ENCODE measurements at places on chromosomes 13 and 19.

DNA sequence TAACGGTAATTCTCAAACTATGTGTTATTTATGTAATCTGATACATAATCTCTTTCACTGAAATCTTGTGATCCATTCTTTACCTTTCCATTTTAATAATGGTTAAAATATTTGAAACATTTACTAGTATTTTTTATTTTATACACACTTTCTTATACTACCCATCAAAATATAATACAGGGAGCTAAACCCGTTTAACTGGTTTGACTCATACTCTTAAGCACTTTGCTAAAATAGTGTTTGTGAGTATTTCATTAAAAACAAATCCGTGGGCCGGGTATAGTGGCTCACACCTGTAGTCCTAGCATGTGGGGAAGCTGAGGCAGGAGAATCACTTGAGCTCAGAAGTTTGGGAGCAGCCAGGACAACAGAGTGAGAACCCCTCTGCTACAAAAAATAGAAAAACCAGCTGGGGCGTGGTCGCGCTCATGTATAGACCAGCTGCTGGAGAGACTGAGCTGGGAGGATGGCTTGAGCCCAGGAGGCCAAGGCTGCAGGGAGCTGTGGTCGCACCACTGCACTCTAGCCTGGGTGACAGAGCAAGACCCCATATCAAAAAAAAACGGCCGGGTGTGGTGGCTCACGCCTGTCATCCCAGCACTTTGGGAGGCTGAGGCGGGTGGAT lies 43.8 kb upstream of the DCUN1D2 start:
- no peak for DNase-seq

DNA sequence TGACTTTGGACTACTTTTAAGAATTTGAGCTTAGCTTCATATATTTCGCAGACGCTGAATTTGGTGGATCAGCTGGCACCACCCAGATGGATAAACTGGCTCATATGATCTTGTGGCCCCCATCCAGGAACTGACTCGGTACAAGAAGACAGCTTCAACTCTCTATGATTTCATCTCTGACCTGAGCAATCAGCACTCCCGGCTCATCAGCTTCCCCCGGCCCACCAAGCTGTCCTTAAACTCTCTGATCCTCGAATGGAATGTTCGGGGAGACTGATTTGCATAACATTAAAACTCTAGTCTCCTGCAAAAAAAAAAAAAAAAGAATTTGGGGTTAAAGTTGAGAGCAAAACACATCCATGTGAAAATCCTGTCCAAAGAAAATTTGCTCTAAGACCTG lies 71.4 kb upstream of the IRS2 start:
- no peak for DNase-seq

GRCh38 chr19:35332817-35333216 lies 3.8 kb downstream of the CD22 start:
- no peak for DNase-seq

DNA sequence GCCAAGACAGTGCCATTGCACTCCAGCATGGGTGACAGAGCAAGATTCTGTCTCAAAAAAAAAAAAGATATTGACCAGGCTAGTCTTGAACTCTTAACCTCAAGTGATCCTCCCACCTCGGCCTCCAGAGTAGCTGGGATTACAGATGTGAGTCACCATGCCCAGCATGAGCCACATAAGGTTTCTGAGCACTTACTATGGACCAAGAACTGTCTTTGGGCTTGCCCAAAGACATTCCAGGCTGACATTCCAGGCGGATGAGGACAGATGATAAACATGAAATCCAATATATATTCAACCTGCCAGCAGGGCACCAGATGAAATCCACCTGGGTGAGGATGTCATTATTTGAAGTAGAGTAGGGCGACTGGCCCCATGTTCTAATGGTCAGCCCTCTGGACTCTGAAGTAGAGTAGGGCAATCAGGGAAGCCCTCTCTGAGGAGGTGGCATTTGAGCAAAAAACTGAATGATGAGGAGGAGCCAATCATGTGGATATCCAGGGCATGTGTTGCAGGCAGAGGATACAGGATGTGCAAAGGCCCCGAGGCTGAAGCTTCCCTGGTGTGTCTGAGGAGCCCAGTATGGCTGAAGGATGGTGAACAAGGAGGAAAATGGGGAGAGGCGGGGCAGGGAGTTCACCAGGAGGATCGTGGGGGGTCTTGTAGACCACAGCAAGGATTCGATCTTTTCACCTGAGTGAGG lies 4.0 kb downstream of the C19orf38 start:
- no peak for DNase-seq

- DNase-seq = peak; percentile 5
These were observed 4.6 kb downstream of the SAFB start for GRCh38 chr19:5627395-5627904.

DNA sequence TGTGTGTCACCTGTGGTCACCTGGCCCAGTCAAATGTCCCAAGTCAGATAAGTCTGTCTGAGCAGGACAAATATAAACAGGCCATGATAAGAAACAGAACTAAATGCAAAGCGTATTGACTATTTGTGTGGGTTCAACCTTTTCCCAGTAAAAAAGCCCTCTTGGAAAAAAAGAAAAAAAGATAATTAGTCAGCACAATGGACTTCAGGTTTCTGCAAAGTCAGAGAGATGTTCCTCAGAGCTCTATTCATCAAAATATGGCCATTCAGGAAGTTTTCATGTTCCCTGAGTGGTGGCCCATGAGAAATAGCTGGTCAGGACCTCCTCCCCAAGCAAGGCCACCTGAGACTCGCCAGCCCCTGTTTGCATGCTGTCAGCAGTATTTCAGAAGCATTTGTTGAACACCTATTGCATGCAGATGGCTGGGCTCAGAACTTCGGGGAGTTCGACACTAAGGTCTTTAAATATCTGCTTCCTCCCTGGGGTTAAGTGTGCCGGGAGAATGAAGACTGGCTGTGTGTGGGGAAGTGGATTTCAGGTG lies 2.7 kb downstream of the FFAR3 start:
- DNase-seq = no peak

DNA sequence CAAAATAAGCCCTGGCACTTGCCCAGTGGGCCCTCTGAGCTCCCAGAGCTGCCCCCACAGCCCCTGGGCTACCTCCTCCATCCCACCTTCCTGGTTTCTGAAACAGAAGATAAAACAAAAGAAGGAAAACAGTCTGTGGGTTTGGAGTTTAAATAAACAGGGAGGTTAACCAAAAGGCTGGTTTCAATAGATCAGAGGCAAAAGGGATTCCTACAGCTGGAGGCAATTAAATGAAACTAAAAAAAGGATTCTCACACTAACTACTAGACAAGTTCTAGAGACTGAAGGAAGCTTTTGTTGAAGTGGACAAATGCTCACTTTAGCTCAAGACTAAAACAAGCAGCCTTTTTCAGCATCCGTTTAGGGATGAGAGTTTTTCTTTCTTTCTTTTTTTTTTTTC lies 569.8 kb downstream of the FGF9 start:
- no peak for DNase-seq

DNA sequence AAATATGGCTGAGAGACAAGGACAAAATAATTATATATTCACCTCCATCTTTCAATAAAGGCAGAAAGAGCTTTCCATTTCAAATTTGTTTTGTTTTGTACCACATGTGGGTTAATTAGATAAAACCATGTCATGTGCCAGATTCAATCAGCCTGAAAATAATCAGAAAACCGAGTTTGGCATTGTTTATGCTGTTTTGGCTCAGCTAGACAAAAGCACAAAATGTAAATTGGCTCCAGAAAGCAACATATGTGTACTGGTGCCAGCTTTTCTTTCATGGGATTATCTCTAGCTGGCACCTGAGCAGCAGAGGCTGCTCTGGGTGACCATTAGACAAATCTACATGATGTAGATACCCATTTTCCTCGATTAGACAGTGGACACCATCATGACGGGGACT lies 9.2 kb upstream of the DNAJC15 start:
- no peak for DNase-seq

- DNase-seq = no peak
These were observed 338.1 kb downstream of the RFC3 start for GRCh38 chr13:34155931-34156607.

- DNase-seq = no peak
These were observed 39.0 kb downstream of the RCBTB2 start for GRCh38 chr13:48493851-48494250.

GRCh38 chr13:31001647-31002046 lies 69.2 kb downstream of the TEX26 start:
- DNase-seq = no peak

DNA sequence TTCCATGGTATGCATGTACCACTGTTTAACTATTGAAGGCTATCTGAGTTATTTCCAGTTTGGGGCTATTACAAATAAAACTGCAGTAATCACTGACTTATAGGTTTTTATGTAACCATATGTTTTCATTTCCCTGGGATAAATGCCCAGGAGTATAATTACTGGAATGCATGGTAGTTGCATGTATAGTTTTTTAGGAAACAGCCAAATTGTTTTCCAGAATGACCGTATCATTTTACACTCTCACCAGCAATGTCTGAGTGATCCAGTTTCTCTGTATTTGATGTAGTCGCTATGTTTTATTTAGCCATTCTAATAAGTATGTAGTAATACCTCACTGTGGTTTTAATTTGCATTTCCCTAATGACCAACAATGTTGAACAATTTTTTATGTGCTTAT lies 42.0 kb downstream of the CYSLTR2 start:
- no peak for DNase-seq

- no peak for DNase-seq
These were observed 44.3 kb downstream of the ZMYM2 start for GRCh38 chr13:20002787-20003186.

DNA sequence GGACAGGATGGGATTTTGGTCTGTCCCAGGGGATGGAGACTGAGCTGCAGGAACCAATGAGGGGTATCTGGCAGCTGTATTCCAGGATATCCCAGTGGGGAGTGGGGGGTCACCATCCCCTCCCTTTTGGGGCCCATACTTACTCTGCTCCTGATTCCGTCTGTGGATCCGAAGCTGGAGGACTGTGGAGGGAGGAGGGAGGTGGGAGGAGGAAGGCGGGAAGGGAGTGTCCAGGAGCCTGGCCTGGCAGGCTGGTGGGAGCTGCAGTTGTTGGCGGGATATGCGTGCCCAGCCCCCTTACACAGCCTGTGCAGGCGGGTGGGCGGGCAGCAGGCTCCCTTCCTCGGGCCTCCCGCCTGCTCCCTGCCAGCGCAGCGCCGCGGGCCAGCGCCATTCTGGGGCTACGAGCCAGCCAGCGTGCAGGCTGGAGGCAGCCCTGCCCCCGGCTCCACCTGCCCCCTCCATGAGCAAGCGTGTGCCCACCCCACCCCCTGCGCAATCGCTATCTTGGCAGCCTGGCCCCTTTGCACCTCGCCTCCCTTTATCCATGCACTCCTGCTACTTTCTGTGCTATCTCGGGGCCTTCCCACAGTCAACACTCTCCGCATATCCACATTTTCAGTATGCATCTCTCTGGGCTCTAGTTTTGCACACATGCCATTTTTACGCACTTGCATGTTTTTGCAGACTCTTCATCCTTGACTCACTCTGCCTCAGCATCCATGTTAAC lies 2.8 kb downstream of the MAMSTR start:
- DNase-seq = no peak

DNA sequence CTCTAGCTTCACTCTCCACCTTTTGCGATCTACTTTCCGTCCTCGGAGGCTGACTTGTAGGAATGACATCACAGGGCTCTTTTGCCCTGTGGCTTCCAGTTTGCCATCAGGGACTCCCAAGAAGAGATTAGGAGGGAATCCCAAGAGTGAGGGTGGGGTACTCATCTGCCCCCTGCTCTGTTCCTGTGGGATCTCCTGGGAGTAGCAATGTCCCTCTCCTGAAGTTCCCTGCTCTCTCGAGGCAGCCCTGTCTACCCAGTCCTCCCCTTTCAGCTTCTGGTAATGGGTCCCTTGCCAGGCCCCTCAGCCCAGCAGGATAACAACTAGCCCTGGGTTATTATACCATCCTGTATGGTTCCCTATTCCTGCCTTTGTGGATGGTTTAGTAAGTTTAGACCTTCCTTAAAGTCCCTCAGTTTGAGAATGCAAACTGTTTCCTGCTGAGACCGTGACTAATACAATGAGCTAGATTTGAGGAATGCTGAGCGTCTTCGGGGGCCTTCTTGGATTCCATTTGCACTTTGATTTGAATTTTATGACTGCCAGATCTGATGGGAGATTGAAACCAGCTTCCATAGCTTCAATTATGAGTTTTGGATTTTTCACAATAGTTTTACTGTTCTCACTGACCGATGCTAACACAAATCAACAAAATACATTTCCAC lies 73.7 kb upstream of the IPO5 start:
- no peak for DNase-seq

DNA sequence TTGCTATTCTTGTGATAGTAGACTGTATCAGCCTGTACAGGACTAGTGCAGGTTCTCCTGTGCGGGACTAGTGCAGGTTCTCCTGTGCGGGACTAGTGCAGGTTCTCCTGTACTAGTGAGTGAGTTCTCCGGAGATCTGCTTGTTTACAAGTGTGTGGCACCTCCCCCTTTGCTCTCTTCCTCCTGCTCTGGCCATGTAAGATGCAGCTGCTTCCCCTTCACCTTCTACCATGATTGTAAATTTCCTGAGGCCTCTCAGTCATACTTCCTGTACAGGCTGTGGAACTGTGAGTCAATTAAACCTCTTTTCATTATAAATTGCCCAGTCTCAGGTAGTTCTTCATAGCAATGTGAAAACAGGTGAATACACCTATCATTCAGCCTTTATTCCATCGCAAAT lies 289.6 kb downstream of the TEX29 start:
- DNase-seq = no peak

DNA sequence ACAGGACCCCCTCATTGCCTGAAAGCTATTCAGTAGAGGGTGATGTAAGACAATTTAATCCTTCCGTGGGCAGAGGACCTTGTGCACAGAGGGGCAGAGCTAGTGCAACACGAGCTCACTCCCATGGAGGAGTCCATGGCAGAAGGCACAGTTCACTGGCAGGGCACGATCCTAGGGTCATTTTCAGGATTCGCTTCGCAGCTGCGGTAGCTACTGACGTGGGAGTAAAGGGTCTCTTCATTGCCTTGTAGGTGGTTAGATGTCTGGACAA lies 207.8 kb downstream of the FOXO1 start:
- no peak for DNase-seq

DNA sequence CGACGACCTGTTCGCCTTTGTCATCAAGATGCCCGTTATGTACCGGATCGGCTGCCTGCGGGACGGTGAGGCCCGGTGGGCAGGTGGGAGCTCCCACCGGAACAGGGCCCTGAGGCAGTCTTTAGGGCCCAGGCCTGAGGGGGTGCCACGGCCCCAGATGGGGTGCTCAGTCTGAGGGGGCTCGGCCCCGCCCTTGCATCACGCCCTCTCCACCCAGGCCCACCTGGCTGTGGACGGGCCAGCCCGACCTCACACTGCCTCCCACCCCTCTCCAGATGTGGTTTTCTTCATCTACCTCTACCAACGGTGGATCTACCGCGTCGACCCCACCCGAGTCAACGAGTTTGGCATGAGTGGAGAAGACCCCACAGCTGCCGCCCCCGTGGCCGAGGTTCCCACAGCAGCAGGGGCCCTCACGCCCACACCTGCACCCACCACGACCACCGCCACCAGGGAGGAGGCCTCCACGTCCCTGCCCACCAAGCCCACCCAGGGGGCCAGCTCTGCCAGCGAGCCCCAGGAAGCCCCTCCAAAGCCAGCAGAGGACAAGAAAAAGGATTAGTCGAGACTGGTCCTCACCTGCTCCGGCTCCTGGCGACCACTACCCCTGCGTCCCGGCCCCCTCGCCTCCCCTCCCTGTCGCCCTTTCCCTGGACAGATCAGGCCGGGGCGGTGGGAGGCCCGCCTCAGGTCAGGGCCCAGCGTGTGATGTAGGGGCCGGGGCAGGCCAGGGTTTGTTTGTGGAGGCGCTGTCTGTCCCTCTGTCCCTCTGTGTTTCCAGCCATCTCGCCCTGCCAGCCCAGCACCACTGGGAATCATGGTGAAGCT lies 8.7 kb upstream of the RELB start:
- DNase-seq = no peak

GRCh38 chr13:54706336-54706735 lies 1677.7 kb downstream of the OLFM4 start:
- no peak for DNase-seq

Data from stimulated activated CD8-positive, alpha-beta memory T cell treated with anti-CD3 and anti-CD28 coated beads, Interleukin-7, amount 100 ng/mL, for 24 hours (primary cell).